Posterior vena cava (tissue), 2 donors: ENCODE measurements at places on chromosomes 13 and 19.

- DNase-seq = no peak
These were observed 3.7 kb upstream of the ZNF225 start for GRCh38 chr19:44109458-44109857.

DNA sequence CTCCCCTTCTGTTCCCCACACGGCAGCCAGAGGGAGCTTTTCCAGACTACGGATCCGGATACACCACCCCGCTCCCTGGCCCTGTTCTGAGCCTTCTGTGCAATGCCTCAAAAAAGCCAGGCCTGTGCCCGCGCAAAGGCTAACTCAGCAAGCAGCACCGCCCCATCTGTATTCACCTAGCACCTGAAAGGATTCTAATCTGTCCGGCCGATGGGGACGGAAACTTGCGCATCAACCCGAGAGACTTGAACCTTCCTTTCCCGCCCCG is 589 bp downstream of the ZBTB45 start:
- peak; percentile 88 for DNase-seq

GRCh38 chr19:4363571-4364304 is 20.4 kb downstream of the MPND start:
- no peak for DNase-seq

DNA sequence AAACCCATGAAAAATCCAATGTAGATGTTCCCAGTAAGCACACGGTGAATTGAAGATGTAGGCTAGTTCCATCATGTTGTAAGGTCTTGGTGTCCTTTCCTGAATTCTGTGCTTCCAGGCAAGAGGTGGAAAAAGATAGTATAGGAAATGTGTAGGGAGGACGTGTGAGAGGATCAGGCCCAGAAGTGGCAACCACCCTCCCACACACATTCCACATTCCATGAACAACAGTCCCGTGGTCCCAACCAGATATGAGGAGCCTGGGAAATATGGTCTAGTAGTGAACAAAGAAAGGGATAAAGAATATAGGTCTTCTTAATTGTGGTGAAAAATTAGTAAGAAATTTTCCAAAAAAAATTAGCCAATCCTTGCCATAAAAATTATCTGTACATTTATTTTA is 1254.2 kb upstream of the SLC10A2 start:
- DNase-seq = no peak

GRCh38 chr13:106489849-106490568 is 45.5 kb downstream of the EFNB2 start:
- DNase-seq = no peak

- DNase-seq = no peak
These were observed 668.4 kb downstream of the DIAPH3 start for GRCh38 chr13:59495299-59495698.

GRCh38 chr19:40588926-40589569 is 12.1 kb upstream of the LTBP4 start:
- DNase-seq = no peak

GRCh38 chr19:28475525-28475924 is 737.4 kb downstream of the UQCRFS1 start:
- no peak for DNase-seq

DNA sequence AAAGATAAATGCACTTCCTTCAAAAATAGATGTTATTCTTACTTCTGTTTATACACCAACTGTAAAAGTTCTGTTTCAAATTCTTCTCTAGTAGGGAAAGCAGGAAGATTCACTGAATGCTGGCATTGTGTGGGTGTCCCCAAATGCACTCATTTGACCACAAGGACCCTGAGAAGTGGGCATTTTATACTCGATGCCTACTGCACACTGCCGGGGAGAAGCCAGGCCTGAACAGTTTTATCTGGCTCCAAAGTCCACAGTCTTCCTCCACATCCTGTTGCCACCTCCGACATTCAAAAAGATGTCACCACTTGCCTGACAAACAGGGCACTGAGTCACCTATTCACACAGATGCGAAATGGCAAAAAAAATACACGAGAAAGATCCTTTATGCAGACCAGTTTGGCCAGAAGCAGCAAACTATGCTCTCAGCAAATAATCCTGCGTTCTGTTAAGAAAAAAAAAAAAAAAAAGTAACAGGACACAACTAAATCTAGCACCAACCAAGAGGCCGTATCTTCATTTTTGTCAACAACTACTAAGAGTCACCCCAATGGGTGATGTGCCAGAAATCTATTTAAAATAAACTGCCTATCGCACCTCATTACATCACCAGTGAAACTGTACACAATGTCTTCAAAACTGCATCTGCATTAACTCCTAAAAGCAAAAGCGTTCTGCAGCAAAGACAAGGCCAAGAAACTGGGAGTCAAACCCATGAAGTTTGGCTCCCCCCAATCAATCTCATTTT is 6.2 kb downstream of the ZC3H4 start:
- DNase-seq = no peak

- DNase-seq = no peak
These were observed 2.8 kb downstream of the PNMA8B start for GRCh38 chr19:46492841-46493235.

- DNase-seq = no peak
These were observed 501 bp downstream of the GTPBP3 start for GRCh38 chr19:17337675-17338432.

DNA sequence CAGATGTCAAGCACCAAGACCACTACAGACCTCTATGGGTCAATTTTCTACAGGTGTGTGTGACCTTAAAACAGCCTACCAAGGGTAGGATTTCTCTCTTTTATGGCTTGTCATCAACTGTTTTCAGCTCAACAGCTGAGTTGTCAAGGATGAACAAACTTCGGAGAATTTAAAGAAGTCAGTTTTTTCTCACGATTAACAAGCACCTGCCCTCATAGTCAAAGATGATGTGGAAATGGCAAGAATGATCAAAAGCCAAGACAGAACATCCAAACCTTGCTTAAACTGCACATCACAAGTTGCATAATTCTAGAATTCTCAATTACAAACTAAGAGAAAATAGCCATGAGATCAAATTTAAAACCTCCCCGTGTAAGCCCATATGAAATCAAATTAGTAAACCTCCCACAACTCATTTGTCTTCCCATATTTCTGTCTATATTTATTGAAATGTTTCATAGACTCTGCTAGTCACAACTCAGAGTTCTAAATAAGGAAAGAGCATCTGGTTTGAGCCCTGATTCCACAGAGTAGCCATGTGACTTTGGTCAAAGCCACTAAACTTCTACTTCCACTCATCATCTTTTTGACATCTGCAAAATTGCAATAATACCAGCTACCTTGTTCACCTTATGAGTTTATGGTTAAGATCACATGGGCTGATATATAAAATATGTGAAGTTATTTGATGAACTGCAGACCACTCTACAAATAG is 521.5 kb upstream of the HTR2A start:
- no peak for DNase-seq

GRCh38 chr19:1177322-1178114 is 3.5 kb upstream of the SBNO2 start:
- DNase-seq = peak; percentile 88

DNA sequence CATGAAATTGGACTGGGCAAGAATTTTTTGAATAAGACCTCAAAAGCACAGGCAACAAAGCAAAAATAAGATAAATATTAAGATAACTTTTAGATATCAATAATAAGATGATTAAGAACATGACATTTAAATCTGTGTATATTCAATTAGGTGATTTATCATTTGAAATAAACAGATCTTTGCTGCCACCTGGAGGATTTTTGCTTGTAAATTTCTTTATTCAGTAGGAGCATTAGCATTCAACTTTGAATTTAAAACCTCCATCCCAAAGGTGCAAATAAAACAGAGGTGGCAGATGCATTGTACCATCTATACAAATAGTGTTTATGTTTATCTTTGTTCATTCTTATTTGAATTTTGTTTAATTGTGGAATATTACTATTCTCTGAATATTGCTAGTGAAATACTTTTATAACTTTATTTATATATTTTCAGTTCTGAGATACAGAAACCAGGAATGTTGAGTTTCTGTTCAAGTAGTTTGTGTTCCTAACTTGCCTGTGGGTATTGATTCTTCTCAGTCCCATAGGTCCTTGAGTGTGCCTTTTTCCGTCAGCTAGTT is 20.9 kb downstream of the COG6 start:
- no peak for DNase-seq

- DNase-seq = peak; percentile 79
These were observed 3.9 kb upstream of the PLPP2 start for GRCh38 chr19:294946-295686.

- DNase-seq = no peak
These were observed 275.6 kb downstream of the KLF5 start for GRCh38 chr13:73334445-73334844.

DNA sequence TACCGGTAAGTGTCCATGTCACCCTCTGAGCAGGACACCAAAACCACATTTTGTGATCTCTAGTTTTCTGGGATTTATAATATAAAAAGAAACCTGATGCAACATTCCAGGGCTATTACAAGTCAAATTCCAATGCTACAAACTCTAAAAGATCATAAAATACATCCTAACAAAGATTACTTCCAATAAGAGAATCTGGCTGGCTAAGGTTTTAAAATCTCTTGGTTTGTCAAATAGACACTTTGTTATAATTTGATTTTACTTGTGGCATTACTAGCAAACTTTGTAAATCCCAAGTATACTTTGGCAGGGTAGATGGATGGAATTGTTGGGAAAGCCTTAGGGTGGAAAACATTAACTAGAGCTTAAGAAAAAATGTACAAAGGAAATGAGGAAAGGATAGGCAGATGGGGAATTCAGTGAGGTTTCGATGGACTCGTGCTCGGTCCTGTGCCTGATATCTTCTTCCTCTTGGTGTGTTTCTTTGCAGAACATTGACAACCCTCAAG is 74.0 kb upstream of the POMP start:
- DNase-seq = no peak

DNA sequence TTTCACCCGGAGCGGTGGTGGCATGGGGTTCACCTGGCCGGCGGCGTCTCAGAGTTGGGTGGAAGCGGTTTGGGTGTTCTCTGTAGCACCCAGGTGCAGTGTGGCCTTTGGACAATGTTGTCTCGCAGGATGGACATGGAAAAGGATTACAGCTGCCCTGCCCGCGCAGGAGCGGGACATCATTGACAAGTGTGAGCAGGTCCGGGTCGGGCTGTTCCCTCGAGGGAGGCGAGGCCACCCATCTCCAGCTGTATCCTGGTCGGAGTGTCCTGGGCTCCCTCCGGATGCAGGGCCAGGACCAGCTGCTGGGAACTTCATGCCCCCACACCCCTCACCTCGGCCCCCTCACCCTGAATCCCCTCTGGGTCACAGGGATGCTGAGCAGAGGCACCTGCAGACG is 7.8 kb upstream of the ZNF14 start:
- no peak for DNase-seq

DNA sequence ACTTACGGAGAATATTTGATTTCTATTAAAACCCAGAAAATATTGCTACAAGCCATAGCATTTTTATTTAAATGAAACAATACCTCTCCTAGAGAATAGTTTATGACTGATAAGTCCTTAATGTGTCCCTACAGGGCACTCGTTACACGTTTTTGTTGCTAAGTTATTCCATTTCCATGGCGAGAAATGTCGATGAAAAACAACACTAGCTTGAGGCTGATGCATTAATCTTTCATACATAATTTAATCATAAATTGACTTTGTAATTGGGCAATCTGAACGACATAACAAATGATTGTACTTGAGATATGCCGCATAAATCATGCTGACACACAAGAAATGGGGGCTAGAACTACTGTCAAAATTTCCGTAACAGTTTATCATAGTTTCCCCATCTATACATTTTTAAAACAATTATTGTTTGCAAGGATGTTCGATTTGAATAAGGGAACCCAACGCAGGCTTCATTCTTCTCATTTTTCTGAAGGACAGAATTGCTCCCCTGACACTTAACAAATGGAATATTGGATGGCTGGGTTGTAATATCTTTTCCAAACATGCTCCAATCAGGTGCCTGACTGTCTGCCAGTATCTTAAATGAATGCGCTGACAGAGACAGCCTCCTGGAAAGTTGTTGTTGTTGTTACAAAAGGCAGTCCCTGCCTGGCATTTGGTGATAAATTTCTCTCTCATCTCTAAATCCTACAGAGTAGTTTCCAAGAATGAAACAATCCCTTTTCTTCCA is 61.9 kb downstream of the FLT1 start:
- no peak for DNase-seq

GRCh38 chr13:36789061-36789460 is 30.0 kb upstream of the RFXAP start:
- no peak for DNase-seq

- DNase-seq = no peak
These were observed 376.1 kb downstream of the DLEU7 start for GRCh38 chr13:50467156-50468110.

GRCh38 chr13:24683351-24683750 is 3.1 kb downstream of the ATP12A start:
- no peak for DNase-seq

DNA sequence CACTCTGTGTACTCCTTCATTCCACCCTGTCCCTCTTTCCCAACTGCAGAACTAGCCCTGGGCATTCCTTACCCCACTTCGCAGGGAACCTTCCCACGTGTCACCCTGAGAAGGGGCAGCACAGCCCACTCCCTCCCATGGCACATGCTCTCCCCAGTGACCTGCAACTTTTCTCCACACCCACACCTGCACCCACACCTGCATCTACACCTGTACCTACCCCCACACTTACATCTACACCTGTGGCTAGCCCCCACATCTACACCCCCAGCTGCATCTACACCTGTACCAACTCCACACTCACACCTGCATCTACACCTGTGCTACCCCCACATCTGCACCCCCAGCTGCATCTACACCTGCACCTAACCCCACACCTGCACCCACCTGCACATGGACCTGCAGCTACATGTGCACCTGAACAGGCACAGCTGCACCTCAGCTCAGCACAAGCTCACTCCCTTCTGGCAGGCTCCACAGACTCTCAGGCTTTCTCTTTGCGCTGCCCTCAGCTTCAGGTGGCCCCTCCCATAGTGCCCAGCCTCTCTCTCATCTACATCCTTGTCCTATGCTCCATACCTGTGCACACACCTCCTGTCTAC is 234.1 kb downstream of the TUBA3C start:
- no peak for DNase-seq

DNA sequence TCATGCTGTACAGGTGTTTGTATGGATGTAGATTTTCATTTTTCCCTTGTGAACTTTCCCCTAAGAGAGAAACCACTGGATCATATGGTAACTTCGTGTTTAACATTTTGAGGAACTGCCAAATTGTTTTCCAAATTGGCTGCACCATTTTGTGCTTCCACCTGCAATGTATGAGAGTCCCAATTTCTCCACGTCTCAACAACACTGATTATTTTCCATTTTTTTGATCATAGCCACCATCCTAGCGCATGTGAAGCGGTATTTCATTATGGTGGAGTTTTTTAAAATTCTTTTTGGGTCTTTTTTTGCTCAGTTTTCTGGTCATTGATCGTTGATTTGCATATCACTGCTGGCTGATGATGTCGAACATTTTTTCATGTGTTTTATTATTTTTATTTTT is 5.0 kb downstream of the NDUFA13 start:
- no peak for DNase-seq

DNA sequence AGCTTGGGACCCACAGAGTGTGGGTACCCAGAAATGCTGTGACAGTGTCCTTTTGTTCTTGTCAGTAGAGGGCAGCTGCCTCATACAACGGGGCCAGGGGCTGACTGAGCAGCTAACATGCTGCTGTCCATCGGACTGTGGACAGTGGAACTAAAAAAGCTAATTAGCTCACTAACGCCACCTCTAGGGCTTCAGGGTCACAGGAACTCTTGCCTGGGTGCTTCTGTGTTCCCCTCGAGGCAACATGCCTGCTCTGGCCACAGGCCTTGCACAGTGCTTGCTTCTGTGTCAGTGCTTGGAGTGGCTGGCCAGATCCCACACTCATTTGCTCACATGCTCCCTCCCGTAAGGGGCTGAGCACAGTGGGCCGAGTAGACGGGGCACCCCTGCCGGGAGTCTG is 377.0 kb downstream of the OLFM4 start:
- no peak for DNase-seq

- no peak for DNase-seq
These were observed 99.4 kb upstream of the FNDC3A start for GRCh38 chr13:48876289-48876688.
